Caudate nucleus (tissue), 63 donors: ENCODE measurements at places on chromosomes 4 and X.

DNA sequence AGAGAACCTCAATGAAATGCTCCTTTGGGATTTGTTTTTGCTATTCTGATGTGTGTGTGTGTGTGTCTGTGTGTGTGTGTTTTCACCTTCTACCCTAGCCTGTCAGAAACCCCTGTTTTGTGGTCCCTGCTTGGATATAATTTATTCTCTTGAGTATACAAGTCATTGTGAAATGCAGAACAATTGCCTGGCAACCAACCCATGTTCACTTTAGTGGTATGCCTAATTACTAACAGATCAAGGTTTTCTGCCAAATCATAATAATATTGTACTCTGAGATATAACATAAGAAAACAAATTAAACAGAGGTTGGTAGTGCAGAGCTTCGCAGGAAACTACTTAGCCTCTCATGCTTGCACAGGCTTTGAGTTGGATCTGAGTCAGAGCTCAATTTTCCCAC is 7.0 kb upstream of the TET2 start:
- no peak for DNase-seq

DNA sequence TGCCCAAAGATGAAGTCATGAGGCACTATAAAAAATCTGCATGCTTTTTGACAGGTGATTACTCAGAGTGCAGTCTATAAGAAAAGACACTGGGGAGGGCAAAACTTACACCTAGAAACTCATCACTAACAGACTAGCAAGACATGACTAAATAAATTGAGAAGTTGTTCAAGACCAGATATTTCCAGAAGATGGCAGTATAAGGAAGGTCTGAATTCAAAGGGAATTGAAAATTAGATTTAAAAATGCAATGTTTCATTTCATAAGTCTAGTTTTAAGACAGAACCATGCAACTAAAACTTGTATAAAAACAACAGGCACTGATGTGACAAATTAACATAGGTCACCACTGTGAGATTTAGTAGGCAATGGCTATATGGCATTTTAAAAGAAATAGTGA is 232.5 kb upstream of the POF1B start:
- no peak for DNase-seq

DNA sequence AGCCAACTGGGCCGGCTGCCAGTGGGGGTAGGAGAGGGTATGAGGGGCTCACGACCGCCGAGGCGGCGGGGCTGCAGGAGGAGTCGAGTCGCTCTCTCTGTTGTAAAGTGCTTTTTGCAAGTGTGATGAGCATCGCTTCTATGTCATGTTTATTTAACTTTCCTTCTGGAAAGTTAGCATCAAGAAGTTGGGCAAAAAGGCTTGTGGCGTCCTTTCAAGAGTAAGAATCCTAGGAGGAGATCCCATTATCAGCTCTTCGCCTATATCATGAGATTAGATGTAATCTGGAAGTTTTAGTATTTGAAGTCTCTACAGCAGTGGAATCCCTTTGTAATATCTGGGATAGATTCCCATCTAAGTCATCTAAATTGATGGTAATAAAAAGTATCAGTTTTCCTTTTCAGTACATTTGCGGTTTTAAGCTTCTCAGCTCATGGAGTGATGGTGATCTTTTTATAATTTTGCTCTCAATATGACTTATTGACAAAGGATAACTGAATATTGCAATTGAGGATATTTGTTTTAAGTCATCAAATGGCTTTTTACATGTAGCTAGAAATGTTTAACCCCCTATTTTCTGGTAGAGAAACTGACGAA is 1.7 kb downstream of the GALNT7 start:
- no peak for DNase-seq

DNA sequence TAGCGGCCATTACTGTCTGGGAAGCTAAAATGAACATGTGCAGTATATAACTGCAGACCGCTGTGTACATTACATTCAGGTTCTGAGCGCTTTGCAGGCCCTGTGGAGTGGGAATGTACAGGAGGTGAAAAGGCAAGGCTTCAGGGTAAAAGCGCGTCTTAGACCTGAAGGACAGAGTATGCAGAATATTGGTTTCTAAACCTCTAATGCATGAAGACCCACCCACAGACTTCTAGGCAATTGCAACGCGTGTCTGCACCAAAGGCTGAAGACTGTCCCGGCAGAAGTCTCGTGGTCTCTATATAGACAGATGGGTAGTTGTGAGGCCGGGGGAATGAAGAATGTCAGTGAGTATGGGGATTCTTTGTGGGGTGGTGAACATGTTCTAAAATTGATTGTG is 5.4 kb downstream of the MAP7D2 start:
- DNase-seq: no peak

GRCh38 chr4:157702831-157703230 is 470.0 kb downstream of the GASK1B start:
- DNase-seq: no peak

- DNase-seq: no peak
Measured at GRCh38 chr4:15836362-15836761, 58.2 kb downstream of the CD38 start.

DNA sequence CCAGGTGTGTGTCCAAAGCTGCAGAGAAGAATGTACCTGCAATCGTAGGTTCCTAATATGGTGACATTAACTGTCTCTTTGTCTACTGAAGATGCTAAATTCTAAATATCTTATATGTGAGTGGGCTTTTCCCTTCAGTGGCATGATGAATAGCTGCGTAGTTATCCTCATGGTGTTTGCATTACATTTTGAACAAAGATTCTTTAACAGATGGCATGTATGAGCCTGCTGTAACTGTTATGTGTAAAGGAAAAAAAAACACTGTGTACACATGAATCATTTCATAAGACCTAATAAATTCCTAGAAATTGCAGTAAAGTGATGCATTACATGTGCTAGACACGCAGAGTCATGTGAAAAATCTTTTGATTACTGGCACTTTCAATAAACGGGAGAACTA is 288.0 kb downstream of the SH2D1A start:
- no peak for DNase-seq

- DNase-seq: no peak
Measured at GRCh38 chrX:9816084-9816700, 30.0 kb downstream of the SHROOM2 start.

- no peak for DNase-seq
Measured at GRCh38 chr4:27008679-27009078, 148.0 kb downstream of the STIM2 start.

DNA sequence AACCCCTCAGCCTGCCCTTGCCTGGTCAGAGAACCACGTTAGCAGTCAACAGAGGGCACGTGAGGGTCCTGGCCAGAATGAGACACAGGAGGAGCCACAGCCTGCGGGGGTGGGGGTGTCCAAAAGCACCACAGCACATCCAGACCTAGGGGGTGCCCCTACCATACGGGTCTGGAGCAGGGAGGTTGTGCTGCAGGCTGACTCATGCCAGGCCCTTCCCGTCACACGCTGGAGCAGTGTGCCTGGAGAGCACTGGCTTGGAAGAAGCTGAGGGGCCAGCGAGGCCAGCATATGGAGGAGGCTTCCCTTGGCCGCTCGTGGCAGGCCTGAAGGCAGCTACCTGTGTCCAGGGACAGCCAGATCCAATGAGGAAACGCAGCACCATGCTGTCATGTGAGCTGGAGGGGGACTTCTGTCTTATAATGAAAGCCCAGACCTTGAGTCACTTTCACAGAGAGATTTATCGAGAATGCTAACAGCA is 1.5 kb upstream of the IRAK1 start:
- DNase-seq: no peak
